ENCODE measurements at places on chromosomes 3 and 15.
A peak's percentile ranks its signal among the peaks of the same experiment; 100 is the strongest.

DNA sequence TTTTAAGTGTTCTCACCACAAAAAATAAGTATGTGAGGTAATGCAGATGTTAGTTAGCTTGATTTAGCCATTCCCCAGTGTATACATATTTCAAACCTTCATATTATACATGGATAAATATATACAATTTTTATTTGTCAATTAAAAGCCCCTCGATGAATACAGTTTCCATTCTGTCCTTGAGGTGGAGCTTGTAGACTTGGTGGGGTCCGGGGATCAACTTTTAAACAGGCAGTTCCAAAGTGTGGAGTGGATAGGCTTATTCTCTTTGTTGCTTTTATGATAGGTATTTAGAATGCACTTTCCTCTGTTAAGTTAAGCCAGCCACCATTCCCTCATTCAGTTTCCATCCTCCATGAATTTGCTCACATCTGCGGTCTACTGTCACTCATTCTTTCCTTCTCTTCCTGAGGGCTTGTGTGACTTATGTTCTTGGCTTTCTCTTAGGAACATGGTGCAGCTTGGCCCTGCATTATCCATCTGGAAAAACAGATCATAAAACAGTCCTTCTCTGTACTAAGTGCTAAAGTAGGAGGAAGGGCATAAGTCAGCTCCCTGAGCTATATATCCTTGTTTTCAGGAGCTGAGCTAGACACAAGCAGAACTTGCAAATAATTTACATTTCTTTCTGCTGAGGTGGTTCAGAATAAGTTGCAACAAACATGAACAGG is 149.1 kb downstream of the NFKBIZ start:
- no peak for ATAC-seq

- no peak for ATAC-seq
These were observed 54.0 kb downstream of the TAFA4 start for GRCh38 chr3:68878322-68878721.

DNA sequence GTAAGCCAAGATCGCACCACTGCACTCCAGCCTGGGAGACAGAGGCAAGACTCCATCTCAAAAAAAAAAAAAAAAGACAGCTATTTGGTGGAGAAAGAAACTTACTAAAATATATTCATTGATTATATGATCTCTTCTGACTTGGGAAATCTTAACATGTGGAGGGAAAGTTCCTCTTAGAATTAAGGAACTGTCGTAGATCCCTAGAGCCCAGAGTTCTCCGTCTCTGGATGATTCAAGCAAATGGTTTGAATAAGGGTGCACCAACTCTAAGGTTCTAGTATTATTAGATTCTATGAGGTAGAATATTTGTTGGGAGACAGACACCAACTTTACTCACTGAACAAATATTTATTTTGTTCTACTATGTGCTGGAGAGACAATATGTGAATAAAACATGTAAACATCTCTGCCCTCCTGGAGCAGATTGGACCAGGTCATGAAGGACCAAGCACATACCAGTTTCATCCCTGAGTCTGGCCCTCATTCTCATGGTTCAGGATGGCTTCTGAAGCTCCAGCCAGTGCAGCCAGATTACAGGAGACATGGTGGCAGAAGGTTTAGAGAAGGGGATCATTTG is 129.7 kb downstream of the MITF start:
- no peak for ATAC-seq

GRCh38 chr3:161510510-161511260 is 14.1 kb downstream of the OTOL1 start:
- no peak for ATAC-seq

DNA sequence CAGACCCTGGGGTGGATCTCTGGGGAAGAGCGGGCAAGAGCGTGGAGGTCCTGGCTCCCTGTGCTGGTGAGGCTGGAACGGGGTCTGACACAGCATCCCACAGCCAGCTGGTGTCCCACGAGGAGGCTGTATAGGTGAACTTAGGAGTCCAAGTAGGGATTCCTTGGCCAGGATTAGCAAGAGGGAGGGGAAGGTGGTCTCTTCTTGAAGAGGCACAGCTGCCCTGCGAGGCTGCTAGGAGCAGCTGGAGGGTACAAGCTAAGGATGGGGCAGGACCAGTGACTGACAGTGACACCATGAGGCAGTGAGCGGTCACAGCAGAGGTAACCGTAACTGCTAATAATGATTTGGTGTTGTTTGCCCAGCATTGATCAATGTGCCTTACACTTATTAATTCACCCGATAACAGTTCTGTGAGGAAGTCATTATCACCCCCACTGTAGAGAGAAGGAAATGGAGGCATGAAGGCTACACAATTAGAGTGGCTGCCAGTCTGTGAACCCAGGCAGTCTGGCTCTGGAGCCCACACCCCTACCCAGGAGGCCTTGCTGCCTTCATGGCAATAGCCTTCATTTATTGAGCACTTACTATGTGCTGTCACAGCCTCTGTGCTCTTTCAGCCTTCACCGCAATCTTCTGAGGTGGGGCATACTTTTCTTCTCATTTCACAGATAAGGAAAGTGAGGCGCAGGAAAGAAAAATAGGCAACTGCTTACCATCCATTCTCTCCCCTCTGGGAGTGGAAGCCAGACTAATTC is 59.4 kb downstream of the TMEM44 start:
- ATAC-seq: peak; percentile 87

GRCh38 chr3:59106085-59106648 is 56.3 kb upstream of the CFAP20DC start:
- ATAC-seq: no peak

- ATAC-seq: no peak
These were observed 41.7 kb downstream of the CADPS start for GRCh38 chr3:62833538-62833937.

DNA sequence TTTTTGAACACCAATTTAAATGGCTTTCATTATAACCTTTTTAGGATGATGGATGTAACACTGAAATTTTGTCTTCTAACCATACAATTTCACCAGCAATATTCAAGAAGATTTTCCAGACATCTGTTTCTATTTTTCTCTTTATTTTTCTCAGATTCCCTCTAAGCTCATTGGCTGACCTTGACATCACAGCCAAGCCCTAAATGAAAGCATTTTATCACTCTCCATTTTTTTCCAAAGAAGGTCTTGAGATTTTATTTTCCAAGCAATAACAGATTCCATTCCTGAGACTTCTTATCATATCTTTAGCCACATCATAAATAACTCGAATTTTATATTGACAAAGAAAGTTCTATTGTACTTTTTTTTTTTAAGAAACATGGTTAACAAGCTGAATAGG is 392.6 kb upstream of the THBS1 start:
- no peak for ATAC-seq

- ATAC-seq: no peak
These were observed 65.9 kb downstream of the CACNA2D3 start for GRCh38 chr3:54188176-54188791.

GRCh38 chr3:123444744-123445143 is 4.1 kb downstream of the ADCY5 start:
- ATAC-seq: no peak

- ATAC-seq: peak; percentile 89
These were observed 120.7 kb downstream of the LMLN start for GRCh38 chr3:198080521-198081384.

GRCh38 chr3:64681827-64682226 is 6.0 kb downstream of the ADAMTS9 start:
- no peak for ATAC-seq

- no peak for ATAC-seq
These were observed 29.7 kb downstream of the DNASE1L3 start for GRCh38 chr3:58180940-58181587.

DNA sequence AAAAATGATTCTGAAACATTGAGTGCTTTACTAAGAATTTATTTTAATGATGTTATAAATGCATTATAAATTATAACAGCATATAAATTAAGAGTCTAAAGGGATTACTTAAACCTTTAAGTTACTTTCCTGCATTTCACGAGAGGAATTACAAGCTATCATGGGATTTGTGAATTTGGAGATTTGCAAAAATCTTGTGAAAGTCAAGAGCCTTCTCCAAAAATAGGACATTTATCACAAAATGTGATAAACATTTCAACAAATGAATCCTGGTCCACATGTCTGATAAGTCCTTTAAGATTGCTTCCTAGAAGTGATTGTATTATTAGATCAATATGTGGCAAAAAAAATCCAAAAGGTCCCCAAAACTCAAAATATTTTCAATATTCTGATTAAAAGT is 154.5 kb downstream of the ATP8B4 start:
- no peak for ATAC-seq

GRCh38 chr15:85036716-85037115 is 55.1 kb downstream of the PDE8A start:
- ATAC-seq: no peak

DNA sequence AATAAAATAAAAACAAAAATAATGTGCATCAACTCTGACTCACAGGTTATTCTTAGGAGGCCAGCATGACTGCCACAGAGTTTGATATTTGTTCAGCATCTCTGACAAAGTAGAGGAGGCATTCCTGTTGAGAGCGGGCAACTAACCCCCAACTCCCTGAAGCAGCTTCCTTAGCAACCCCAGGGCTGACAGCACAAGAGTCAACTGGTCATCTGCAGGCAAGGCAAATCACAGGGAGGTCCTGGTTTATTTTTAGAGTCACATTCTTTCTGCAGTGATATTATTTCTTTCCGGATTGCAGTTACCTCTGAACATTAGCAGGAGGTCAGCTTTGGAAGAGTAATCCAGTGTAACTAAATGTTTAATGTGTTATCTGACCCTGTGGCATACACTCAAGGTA is 273.0 kb downstream of the PLCL2 start:
- no peak for ATAC-seq

DNA sequence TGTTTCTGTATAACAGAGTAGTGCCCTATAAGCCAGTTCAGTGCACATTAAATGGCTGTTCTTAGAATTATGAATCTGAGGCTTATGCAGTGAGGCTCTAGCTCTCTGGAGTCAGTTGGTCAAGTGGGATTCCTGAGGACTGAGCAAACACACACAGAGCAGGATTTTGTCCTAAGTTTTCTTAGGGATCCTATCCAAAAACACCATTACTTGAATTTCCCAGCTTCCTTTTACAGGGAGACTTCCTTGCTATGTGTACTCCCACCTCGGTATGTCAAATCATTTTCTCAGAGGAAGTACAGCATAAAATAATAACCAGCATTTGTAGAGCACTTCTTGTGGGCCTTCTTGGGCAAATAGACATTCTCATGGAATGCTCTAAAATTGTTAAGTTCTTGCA is 63.1 kb upstream of the GOLGA6B start:
- ATAC-seq: no peak

DNA sequence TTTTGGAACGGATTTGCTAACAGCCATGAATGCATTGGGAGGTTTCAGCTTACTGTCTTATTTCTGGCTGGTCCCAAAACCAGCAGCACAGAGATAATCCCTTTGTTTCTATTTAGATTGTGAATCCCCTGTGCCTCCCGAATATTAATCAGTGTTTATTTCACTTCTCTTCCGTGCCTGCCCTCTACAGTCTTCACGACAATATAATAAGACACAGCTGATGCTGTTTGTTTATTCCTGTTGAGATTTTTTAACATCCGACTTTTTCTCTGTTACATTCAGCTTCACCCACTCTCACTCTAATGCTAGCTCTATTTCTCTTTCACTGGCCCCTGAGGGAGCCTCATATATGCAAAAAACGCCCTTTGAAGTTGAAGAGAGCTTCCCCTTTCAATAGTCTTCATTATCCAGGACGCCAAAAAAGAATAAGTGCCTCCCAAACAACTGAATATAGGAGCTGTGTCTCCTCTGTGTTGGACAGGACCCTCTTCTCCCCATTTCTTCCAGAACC is 995.3 kb downstream of the ROBO2 start:
- ATAC-seq: no peak

- peak; percentile 42 for ATAC-seq
These were observed 13.9 kb downstream of the ARHGEF3 start for GRCh38 chr3:56787784-56788256.

DNA sequence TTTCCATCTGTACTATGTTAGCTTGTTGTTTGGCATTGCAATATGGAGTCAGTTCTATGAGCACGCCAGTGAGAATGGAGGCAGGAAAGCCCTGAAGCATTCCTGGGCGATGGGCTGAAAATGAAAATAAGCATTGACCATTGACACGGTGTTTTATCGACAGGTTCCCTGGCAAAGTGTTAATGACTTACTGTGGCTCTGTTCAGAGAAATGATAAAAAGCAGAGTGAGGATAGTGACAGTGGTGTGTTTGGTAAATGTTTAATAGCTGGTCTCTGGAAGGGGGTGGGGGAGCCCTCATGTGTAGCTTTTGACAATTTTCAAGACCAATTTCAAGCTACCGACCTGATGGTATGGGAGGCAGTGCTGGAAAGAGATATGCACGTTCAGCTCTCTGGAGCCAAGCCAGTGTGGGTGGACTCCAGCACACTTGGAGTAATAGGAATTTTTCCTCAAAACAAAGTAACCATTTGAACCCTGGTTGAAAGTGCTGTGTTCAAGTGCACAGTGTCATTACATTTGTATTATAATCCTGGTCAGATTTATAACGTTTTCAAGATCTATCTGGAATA is 341.7 kb upstream of the ROBO2 start:
- no peak for ATAC-seq

- ATAC-seq: no peak
These were observed 440.9 kb downstream of the RBMS3 start for GRCh38 chr3:29721789-29722188.

GRCh38 chr3:79038636-79039035 is 729.2 kb downstream of the ROBO1 start:
- no peak for ATAC-seq

- ATAC-seq: no peak
These were observed 214.6 kb upstream of the UBE2E2 start for GRCh38 chr3:22988566-22988965.

DNA sequence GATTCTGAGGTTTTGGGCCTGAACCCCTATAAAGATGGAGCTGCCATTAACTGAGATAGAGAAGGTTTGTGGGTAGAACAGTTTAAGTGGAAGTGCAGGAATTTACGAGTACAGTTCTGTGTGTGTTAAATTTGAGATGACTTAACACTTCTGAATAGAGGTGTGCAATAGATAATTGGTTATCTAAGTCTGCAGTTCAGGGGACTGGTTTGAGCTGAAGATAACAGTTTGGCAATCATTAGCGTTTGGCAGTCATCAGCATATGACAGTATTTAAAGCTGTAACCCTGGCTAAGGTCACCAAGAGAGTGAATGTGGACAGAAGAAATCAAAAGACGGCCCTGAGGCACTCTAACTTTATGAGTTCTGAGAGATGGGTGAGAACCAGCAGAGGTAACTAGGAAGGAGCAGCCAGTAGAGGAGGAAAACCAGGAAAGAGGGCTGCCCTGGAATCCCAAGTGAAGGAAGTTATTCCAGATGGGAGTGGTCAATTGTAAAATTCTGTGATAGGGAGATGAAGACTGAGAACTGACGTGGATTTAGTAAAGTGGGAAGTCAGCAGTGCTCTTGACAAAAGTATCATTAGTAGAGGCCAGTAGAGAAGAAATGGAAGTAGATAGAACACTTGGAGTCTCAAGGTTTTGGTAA is 8.1 kb downstream of the MYNN start:
- no peak for ATAC-seq

GRCh38 chr3:45179163-45179562 is 33.0 kb upstream of the CDCP1 start:
- ATAC-seq: no peak

Data from activated T-helper 17 cell treated with anti-CD3 and anti-CD28 coated beads, Interleukin-2, amount 50 U/mL, for 72 hours (primary cell).